Activated naive CD8-positive, alpha-beta T cell treated with anti-CD3 and anti-CD28 coated beads, Interleukin-2, amount 10 ng/mL, durations not matched to agents 7 days and 5 days (primary cell): ENCODE measurements at places on chromosomes 11 and 22. TPM values are rescaled to one million over a fixed set of nuclear protein-coding genes. Genes with fewer than 3 reads are reported as not detected.

MS4A8 gene
- total RNA-seq = not detected

FGF4 gene
- not detected for total RNA-seq

MS4A14 gene
- total RNA-seq = 0.11 TPM

MMP13 gene
- not detected for total RNA-seq

DLAT gene
- total RNA-seq = 28.5 TPM

DNA sequence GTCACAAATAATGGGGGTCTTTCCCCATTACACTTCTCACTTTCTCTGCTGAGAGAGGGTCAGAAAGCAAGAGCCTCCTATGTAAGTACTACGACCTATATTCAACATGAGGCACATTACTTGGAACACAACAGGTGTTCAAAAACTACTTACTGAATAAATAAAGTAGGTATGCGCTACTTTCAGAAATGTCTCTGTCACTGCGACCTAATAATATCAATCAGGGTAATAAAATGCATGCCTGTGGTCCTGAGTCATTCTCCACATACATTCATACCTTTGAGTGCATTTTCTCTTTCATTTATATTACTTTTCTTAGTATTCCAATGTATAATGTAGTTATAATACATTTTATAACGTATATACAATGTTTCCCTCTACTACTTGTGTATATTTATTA is 838.9 kb downstream of the DLG2 start:
- no peaks in the 10 kb centered on the region for H3K27me3 ChIP-seq
- no peak for DNase-seq
- H3K4me1 ChIP-seq = no peaks in the 10 kb centered on the region
- no peaks in the 10 kb centered on the region for H3K36me3 ChIP-seq
- no peak overlapping the region for H3K4me3 ChIP-seq

- no peaks in the 10 kb centered on the region for H3K36me3 ChIP-seq
- H3K27me3 ChIP-seq = no peaks in the 10 kb centered on the region
- DNase-seq = no peak
- no peak overlapping the region for H3K27ac ChIP-seq
- no peaks in the 10 kb centered on the region for H3K4me1 ChIP-seq
- H3K4me3 ChIP-seq = no peak overlapping the region
Observed at GRCh38 chr11:84289381-84289906, 1003.3 kb upstream of the CCDC90B start.

- no peak overlapping the region for H3K27ac ChIP-seq
- peaks cover 4% of the 10 kb centered on the region for H3K4me1 ChIP-seq
- no peaks in the 10 kb centered on the region for H3K27me3 ChIP-seq
Observed at GRCh38 chr11:35763765-35764164, 101.2 kb downstream of the TRIM44 start.

DNA sequence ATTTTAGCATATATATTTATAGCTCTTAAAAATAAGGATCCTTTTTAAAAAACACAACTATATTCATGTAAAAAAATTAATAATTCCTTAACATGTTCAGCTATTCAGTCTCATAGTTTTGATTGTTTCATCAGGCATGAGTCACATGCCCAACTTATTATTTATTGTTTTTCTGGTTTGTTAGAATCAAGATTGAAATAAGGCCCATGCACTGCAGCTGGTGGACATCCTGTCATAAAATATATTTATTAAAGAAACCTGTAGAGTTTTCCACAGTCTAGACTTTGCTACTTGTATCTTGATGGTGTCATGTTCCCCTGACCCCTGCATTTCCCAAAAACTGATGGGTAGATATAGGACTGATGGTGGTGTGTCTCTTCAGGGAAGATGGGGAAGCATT is 77.4 kb downstream of the PARVA start:
- H3K4me3 ChIP-seq = no peak overlapping the region
- no peaks in the 10 kb centered on the region for H3K27me3 ChIP-seq
- no peak for DNase-seq
- no peak overlapping the region for H3K27ac ChIP-seq
- no peaks in the 10 kb centered on the region for H3K36me3 ChIP-seq

DNA sequence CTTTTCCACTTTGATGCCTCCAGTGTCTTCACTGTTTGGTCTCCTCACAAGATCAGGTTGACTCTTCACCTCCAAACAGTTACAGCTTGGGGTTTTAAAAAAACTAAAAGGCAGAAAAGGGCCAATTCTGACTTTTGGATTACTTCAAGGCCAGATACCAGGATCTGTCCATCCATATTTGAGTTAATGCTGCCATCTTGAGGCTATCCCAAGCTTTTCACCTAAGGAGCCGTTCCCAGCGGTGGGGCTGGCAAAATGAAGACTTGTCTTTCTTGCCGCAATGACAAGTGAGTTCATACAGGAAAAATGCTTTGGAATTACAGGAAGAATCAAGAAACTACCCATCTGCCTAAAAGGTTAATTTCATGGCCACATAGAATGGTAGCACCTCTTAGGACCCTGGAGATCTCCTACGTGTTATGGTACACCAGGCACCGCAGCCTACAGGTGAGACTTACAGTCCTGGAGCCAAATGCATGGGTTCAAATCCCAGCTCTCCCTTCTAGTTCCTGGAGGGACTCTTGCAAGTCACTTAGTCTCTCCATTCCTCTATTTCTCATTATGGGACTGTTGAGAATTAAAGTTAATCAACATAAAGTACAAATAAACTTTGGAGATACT is 6.0 kb upstream of the OR5B21 start:
- no peak for DNase-seq
- H3K4me1 ChIP-seq = peaks cover 3% of the 10 kb centered on the region
- H3K27ac ChIP-seq = no peak overlapping the region
- no peak overlapping the region for H3K4me3 ChIP-seq
- no peaks in the 10 kb centered on the region for H3K27me3 ChIP-seq

- no peaks in the 10 kb centered on the region for H3K27me3 ChIP-seq
- H3K4me3 ChIP-seq = no peak overlapping the region
- no peaks in the 10 kb centered on the region for H3K36me3 ChIP-seq
- no peaks in the 10 kb centered on the region for H3K4me1 ChIP-seq
- no peak for DNase-seq
Observed at GRCh38 chr22:48802576-48802975, 1025.1 kb downstream of the BRD1 start.

GRCh38 chr11:77619576-77620198 is 17.9 kb downstream of the CLNS1A start:
- H3K27ac ChIP-seq = no peak overlapping the region
- H3K4me1 ChIP-seq = no peaks in the 10 kb centered on the region
- H3K27me3 ChIP-seq = no peaks in the 10 kb centered on the region
- H3K4me3 ChIP-seq = no peak overlapping the region
- DNase-seq = no peak

- no peak overlapping the region for H3K27ac ChIP-seq
- no peak overlapping the region for H3K4me3 ChIP-seq
- peaks cover 4% of the 10 kb centered on the region for H3K4me1 ChIP-seq
- no peaks in the 10 kb centered on the region for H3K27me3 ChIP-seq
- no peak for DNase-seq
Observed at GRCh38 chr11:66885950-66886440, 29.1 kb downstream of the LRFN4 start.

DNA sequence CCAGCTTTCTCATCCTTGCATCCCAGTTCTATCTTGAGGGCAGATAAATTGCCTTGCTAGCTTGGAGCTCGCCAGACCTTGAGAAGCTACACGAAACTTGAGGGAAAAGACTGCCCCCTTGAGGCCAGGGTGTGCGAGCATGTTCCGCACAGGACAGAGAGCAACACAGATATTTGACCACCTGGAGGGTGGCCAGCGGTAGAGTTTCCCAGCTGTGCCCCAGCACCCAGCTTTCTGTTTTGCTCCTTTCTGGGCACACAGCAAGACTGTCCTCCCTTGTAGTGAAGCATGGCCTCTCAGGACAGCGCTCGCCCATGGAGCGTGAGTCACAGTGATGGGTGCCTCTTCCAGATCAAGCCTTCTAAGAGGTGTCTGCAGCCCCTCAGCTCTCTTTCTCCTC is 23.5 kb downstream of the SPATA19 start:
- H3K4me3 ChIP-seq = no peak overlapping the region
- no peak for DNase-seq
- no peaks in the 10 kb centered on the region for H3K4me1 ChIP-seq
- H3K27me3 ChIP-seq = no peaks in the 10 kb centered on the region
- no peak overlapping the region for H3K27ac ChIP-seq
- H3K36me3 ChIP-seq = no peaks in the 10 kb centered on the region

DNA sequence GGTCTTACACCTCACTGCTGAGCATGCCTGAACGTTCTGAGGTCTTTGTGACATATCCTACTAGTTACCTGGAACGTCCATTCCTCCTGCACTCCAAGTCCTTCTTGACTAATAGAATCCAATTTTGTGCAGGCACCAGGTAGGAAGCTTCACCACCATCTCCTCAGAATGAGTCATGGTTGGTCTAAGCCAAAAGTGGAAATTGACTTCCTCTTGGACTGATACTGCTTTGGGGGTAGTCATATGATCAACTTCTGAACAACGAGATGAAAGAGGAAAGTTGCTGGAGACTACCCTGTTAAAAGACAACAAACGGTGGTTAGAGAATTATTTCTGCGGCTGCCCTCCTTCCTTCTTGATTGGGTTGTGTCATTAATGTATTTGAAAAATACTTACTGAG is 374.2 kb upstream of the LARGE1 start:
- H3K36me3 ChIP-seq = no peaks in the 10 kb centered on the region
- no peaks in the 10 kb centered on the region for H3K27me3 ChIP-seq
- no peak overlapping the region for H3K27ac ChIP-seq
- DNase-seq = no peak
- H3K4me1 ChIP-seq = no peaks in the 10 kb centered on the region

DNA sequence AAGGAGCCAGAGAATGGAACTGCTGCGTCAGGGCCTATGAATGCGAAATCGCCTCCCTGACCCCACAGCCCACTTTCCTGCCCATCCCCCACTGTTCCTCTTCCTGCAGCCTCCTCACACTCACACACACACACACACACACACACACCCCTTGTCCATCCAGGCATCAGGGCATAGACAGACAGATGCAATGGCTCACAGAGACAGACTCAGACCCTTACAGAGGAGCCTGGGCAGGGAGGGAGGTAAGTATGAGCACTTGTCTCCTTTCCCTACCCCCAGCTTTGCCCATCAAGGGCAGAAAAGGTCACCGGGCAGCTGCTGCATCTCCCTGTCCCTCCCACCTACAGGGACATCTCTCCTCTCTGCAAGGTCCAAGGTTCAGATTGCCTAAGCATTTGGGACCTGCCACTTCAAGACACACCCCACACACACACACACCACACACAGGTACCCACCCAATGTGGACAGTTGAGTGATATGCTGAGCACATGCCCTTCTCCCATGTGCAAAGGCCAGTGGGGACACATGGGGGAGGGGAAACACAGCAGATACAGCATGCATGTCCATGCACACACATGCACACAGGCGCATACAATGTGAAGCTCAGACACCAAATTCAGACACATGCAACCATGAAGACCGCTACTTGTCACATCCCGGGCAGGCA is 2.0 kb upstream of the NRXN2 start:
- peaks cover 9% of the 10 kb centered on the region for H3K36me3 ChIP-seq
- no peak overlapping the region for H3K27ac ChIP-seq
- peaks cover 13% of the 10 kb centered on the region for H3K4me1 ChIP-seq
- no peak for DNase-seq
- H3K27me3 ChIP-seq = peaks cover 23% of the 10 kb centered on the region

DNA sequence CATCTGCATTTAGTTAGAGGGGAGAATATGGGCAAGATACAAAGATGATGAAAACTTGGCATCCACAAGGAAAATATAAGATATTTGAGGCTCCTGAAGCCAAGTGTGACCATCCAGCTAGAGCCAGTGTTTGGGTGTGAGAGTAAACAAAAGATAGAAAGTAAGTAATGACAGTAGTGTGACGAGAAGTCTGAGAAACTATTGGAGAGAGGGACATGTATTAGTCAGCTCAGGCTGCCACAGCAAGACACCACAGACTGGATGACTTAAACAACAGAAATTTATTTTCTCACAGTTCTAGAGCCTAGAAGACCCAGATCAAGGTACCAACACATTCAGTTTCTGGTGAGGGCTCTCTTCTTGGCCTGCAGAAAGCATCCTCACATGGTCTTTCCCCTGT is 6.4 kb upstream of the CCKBR start:
- H3K4me1 ChIP-seq = no peaks in the 10 kb centered on the region
- H3K27me3 ChIP-seq = peaks cover 8% of the 10 kb centered on the region
- no peak overlapping the region for H3K4me3 ChIP-seq
- no peaks in the 10 kb centered on the region for H3K36me3 ChIP-seq
